ENCODE measurements at places on chromosomes 3 and 15.

DNA sequence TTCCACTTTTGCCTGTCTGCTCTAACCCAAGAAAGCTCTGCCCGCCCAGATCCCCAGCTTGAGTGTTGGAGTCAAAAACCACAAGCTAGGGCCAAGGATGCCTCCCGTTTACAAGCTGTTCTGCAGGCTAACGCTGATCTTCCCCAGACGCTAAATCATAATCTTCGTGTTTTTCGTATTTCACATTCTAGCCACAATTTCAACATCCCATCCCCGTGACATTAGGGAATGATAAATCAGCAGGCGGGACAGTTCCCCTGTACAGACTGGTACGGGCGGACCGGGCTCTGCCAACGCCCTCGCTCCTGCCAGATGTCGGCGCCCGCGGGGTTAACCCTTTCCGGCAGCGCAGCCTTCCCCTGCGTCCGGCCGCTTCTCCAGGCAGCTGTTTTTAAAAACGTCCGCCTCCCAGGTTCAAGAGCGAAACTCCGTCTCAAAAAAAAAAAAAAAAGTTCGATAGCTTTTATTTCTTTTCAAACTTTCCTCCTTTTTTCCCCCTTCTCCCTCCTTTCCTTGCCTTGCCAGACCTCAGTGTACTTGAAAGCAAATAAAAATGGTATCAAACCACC lies 81.0 kb upstream of the BNC1 start:
- ATAC-seq = no peak

DNA sequence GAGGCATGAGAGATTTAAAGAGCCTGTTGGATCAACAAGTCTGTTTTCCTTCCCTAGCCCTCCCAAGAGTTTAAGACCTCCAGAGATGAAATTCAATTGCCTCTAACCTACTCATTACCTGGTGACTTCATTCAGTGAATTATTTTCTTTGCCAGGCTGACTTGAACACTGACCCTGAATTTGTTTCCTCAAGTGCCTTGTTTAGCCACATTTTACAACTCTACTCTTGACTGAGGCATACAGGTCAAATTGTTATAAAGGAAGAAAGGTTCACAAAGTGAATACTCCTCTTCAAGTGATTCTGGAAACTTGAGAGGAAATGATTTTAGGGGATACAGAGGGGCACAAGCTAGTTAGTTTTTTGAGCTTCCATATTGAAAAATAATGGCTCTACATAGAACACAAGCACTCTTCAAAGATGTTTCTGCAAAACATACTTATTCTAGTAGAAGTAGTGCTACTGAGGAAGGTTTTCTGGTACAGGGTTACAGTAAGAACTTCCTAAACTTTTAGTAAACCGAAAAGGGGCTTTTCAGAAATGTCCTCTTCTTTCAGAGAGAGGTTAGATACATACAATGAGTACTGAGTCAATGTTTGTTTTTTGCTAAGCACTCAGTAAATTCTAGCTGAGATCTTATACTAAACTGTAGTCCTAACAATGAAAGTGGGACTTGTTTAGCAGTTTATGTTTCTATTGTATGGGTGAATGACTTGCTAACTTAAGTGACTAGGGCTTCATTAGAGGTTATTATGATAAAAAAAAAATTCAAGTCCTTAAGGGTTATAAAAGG lies 137.4 kb upstream of the SATB1 start:
- ATAC-seq = no peak

- no peak for ATAC-seq
Observed at GRCh38 chr3:41681479-41681878, 280.4 kb downstream of the ULK4 start.

- ATAC-seq = no peak
Observed at GRCh38 chr3:146350852-146351251, 99.9 kb upstream of the PLSCR4 start.

GRCh38 chr3:114427285-114428043 lies 133.6 kb downstream of the TIGIT start:
- no peak for ATAC-seq

DNA sequence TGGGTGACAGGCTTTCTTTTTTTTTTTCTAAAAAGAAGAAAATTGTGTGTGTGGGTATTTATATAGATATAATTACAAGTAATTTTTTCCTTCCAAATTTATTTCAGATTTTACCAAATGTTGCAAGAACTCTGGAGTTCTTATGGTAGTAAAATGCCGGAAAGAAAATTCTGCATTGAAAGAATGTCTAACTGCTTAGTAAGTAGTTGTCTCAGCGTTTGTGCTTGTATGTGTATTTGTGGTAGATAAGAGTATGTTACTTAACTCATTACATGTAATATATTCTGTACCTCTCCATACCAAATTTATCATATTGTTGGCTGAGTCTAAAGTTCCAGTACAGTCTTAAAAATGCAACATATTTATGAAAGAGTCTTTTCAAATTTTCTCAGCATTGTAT lies 32.3 kb upstream of the ZCWPW2 start:
- no peak for ATAC-seq

DNA sequence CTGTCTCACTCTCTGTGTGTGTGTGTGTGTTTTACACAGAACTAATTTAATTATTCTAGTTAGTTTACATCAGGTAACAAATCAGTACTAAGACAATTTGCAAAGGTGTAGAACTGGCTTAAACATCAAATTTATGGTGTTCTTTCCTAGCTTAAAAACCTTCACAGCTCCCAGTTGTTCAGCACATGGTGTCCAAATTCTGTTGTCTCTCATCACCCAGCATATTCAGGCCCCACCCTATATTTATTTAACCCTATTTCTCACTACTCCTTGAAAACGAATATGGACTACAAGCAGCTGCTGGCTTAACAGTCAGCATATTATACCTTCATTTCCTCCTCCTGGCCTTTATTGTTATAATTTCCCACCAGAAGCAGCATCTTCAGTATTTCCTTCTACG lies 1.2 kb downstream of the IL20RB start:
- ATAC-seq = no peak

DNA sequence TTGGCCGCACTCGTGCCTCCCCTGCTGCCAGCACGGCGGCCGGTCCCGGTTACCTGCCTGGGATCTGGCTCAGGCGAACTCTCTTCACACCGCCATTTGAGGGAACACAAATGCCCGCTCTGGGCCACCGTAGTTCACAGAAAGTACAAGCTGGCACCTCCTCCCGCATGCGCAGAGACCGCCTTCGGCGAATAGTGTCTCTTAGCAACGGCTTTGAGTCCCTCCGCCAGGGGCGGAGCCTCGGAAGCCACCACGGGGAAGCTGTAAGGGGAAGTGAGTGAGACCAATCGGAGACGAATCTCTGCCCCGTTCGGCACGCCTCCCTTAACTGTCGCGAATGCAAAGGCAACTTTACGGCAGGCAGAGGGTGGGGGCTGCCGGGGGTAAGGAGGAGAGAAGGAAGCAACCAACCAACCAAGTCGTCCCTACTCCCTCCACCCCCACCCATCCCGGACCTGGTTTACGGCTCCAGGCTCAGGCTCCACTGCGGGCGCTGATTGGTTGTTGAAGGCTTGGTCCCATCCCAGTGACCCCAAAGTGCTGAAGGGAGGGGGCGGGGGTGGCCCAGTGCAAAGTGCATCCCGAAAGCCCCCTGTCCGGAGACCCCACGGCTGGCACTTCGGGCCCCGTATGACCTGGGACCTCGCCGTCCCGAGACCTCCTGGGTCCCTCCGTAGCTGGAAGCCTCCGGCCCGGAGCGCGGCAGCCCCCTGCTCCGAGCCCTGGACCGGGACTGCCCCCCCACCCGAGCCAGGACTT lies at the start of the genes ASB7 and LINS1:
Gene ASB7, plus strand, starts transcription at position 526 of the 759 bp plus-strand sequence. CDS start 9,628 bp downstream, outside the sequence.
Gene LINS1, minus strand, starts transcription at position 121 of the 759 bp plus-strand sequence. CDS start 21,342 bp downstream, outside the sequence.
- peak; percentile 87 for ATAC-seq

GRCh38 chr15:48811325-48811958 lies 573 bp upstream of the CEP152 start:
- ATAC-seq = no peak

GRCh38 chr3:32423534-32423933 lies 31.9 kb downstream of the CMTM7 start:
- ATAC-seq = no peak

- ATAC-seq = peak; percentile 96
Observed at GRCh38 chr3:17579289-17580031, 163.0 kb downstream of the TBC1D5 start.

- no peak for ATAC-seq
Observed at GRCh38 chr3:22765679-22766078, 437.4 kb upstream of the UBE2E2 start.

DNA sequence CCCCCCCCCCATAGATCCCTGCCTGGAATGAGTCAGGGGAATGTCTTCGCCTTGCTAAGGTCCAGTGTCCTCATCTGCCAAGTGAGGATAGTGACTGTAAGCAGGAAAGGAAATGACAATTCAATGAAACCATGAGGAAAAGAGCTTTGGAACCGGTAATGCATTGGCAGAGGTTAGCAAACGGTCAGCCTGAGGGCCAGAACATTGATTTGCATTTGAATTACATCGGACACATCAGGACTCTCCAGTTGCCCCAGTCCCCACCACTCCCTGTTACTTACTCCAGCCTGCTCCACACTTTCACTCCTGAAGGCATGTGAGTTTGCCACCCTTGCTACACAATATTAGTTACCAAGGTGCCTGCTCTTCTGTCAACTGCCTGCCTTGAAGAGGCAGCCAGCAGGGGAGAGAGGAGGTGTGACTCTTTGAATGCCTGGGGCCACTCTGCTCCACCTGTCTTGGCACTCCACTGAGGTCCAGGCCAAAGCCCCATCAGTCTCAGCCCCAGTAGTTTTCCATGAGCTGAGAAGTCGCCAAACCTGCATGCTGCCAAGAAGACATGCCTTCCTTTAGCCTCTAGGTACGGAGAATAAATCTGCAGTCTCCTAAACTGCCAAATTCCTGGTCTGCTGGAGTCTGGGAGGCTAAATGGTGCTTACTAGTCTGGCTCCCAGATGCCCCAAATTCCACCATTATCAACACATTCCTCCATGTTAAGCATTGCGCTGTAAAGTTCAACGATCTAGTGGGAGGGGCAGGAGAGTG lies 191.7 kb upstream of the TLE3 start:
- ATAC-seq = no peak

GRCh38 chr3:162354356-162354755 lies 857.7 kb downstream of the OTOL1 start:
- no peak for ATAC-seq

Data from activated T-helper 17 cell treated with anti-CD3 and anti-CD28 coated beads, Interleukin-2, amount 50 U/mL, for 72 hours (primary cell).